ENCODE measurements at places on chromosomes 13 and 19.
A peak's percentile ranks its signal among the peaks of the same experiment; 100 is the strongest.

GRCh38 chr19:27822336-27822735 lies 1390.6 kb downstream of the UQCRFS1 start:
- no peak for DNase-seq

- no peak for DNase-seq
These were observed 90.2 kb downstream of the RAB20 start for GRCh38 chr13:110471156-110471832.

DNA sequence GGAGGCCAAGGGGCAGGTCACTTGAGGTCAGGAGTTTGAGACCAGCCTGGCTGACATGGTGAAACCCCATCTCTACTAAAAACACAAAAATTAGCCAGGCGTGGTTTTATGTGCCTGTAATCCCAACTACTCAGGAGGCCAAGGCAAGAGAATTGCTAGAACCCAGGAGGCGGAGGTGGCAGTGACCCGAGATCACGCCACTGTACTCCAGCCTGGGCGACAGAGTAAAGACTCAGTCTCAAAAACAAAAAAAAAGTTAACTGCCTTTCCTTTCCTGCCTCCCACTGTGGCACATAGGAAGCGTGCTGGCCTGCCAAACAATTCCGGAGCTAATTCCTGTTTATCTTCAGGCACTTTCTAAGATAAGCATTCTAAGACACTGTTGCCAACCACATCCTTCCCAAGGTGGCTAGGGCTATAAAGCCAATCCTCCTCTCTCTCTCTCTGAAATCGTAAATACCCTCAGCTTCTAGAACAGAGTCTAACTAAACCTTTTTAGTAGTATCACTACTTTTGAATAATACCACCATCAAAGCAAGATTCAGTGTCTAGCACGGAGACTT lies 21.6 kb downstream of the SLC25A30 start:
- DNase-seq: no peak

DNA sequence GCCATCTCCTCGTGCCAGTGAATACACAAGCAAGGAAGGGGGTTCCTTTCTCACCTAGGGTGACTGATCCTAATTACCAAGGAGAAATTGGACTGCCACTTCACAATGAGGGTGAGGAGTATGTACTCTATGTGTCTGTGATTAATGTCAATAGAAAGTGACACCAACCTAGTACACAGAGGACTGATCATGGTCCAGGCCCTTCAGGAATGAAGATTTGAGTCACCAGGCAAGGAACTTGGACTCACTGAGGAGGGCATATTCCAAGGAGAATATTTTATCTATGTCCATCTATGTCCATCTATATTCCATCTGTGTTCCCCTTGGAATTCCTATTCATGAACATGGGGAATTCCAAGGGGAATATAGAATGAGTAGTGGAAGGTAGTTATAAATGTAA lies 9.2 kb upstream of the ALOX5AP start:
- no peak for DNase-seq

DNA sequence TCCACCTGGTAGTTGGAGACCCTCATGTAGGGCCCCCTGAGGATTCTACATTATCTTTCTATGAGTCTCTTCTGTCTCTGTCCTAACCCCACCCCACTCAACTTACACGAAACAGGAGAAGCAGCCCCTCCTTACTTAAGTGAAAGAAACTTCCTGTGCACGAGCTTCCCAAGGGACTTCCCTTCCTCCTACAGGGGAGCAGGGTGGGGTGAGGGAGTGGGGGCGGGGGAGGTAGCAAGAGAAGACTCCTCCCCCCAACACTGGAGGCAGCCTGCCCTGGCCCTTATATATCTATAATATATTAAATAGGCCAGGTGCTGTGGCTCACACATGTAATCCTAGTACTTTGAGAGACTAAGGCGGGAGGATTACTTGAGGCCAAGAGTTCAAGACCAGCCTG lies 5.5 kb upstream of the PDE4C start:
- DNase-seq: no peak

DNA sequence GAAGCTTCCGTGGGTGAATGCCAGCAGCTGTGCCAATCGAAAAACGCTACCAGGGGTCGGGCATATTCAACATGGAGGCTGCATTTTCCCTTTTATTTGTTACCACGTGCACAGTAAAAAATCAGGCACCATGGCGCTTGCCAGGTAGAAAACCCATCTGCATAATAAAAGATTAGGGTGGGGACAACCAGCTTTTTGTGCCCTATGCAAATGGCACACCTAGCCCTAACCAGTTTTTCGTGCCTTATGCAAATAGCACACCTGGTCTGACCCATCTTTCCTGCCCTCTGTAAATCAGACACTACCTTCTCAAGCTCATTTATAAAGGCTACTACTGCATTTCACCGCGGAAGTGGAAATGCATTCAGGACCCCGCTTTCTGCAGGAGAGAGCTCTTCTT lies 62.1 kb upstream of the FREM2 start:
- no peak for DNase-seq

GRCh38 chr19:49331616-49332055 lies 3.6 kb upstream of the CD37 start:
- DNase-seq: no peak

GRCh38 chr19:37217480-37217774 lies 587 bp upstream of the ZNF383 start:
- DNase-seq: no peak

DNA sequence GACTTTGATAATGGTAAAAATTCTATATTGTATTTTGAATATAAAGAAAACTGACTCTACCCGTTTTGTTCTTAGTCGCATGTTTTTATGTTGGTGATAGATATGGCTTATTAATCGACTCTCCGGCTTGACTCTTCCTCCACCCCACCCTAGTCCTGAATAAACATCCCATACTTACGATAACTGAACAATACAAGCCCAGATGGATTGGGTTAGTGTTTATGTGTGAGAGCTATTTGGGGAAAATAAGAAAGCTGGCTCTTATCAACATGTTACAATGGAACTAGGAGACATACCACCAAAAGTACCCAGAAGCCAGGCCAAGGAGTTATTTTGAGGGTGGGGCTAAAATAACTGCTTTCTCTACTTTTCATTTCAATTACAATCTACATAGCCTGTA lies 796.3 kb downstream of the DIAPH3 start:
- no peak for DNase-seq

DNA sequence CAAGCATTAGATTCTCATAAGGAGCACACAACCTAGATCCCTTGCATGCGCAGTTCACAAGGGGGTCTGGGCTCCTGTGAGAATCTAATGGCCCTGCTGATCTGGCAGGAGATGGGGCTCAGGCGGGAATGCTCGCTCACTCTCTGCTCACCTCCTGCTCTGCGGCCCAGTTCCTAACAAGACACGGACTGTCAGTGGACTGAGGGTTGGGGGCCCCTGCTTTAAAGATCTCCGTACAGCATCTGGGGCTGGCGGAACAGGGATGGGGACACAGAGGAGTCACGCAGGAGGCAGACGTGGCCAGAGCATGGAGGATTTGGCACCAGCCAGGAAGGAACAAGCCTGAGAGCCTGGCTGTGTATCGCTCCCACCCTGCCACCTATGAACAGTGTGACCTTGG lies 37.3 kb upstream of the ZNF536 start:
- no peak for DNase-seq

DNA sequence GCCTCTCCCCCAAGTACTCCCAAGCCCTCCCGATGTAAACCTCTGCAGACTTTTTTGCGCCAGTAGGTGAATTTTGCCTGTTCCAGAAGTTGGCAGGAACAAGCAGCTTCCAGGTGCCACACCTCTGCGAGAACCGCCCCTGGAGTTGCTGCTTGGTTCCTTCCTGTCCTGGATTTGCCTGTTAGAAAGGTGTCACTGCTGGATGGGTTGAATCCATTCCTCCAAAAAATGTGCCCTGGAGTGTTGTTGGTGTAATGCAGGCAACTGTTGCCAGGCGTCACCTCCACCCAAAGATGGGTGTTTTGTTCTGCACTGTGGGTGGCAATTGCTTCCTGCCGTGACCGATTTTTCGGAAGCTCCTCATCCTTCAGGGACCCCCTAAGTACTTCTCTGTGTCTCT lies 5.7 kb downstream of the PGPEP1 start:
- no peak for DNase-seq

DNA sequence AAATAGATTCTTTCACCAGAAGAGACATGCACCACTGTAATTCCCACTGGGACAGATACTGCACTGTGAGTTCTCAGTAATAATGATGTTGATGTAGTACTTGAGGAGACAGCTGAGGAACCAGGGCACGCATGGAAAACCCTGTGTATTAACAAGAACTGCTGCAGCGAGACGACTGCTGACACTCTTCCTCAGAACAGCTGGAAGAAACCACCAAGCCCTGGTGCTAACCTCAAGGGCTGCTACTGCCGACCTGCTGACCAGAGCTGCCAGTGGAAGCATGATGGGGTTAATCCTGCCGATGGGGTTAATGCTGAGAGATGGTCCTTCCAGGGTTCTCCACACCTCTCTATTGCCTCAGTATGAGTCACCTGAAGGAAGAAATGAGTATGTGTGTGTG lies 45.6 kb downstream of the EDNRB start:
- DNase-seq: no peak

GRCh38 chr13:23899555-23899954 lies 2.3 kb upstream of the C1QTNF9B start:
- no peak for DNase-seq

- DNase-seq: no peak
These were observed 108.8 kb downstream of the KCTD15 start for GRCh38 chr19:33905473-33905936.

DNA sequence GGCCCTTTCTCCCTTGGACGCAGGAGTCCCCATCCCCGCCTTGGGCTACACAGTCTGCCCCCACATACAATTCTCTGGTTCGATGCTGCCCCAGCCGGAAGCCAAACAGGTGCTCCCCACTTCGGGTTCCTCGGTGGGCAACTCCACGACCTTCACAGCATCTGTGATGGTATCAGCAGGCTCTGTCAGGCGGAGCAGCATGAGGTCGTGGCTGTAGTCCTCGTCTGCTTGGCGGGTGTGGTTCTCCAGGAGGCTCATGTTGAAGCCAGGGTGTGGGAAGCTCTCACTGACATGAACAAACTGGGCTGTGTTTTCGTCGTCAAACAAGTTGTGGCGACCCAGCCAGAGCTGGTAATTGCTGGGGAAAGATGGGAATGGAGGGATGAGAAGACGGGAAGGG lies 3.5 kb downstream of the KLK1 start:
- no peak for DNase-seq

- DNase-seq: peak; percentile 72
These were observed 1.2 kb upstream of the ING1 start for GRCh38 chr13:110712081-110712848.

DNA sequence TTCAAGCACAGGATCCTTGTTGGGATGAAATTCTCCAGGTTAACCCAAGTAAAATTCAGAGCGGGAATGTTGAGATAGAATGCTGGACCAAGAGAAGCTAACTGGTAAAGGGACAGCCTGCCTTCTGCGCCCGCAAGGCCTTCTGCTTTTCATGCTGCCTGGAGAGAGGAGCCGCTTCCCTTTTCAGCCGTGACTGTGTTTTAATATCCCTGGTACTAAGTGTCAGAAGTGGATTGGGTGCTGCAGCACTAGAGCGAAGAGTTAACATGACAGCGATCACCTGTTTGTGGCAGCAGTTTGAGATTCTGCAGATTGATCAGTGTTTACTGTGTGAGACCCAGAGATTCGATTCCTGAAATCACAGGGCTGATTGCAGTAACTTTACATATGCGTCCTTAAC lies 197.4 kb upstream of the ZNF536 start:
- DNase-seq: no peak

DNA sequence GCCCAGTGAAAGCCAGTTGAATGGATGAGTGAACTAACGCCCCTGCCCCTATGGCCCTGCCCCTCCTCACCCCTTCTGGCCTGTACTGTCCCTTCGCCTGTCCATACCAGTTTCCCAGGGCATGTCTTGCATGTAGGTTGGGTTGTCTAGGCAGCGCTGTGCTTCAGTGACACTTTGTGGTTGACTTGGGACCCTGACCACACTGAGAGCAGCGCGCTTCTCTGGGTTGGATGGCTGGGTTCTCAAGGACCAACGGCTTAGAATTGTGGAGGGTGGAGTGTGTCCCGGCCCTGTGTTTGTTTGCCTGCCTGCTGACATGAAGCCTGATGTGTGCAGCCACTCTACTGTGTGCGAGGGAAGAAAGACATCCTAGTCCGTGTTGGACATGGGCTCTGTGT lies 15.8 kb downstream of the GATAD2A start:
- no peak for DNase-seq

GRCh38 chr19:40705362-40705651 lies 11.4 kb downstream of the COQ8B start:
- DNase-seq: no peak

DNA sequence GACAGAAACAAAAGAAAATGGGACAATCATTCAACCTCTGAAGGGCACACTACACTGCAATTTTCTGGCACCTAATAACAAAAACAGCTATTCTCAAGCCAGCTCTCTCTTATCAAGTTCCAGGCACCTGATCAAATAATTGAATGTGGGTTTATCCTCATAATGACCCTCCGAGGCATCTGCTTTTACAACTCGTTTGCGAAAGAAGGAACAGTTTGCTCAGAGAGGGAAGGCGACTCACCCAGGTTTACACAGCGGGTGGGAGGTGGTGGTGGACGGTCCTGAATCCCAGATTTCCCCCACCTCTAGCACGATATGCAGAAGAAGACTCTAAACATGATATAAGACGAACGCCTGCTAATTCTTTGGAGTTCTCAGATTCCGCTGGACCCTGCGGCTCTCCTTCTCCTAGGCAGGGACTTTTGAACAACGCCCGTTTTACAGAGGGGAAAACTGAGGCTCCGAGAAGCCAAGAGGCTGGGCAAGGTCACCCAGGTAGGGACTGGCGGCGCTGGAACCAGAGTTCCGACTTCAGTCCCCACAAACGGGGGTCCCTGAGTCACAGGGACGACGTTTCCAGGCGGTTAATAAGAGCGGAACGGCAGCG lies 641 bp downstream of the SGTA start:
- no peak for DNase-seq

DNA sequence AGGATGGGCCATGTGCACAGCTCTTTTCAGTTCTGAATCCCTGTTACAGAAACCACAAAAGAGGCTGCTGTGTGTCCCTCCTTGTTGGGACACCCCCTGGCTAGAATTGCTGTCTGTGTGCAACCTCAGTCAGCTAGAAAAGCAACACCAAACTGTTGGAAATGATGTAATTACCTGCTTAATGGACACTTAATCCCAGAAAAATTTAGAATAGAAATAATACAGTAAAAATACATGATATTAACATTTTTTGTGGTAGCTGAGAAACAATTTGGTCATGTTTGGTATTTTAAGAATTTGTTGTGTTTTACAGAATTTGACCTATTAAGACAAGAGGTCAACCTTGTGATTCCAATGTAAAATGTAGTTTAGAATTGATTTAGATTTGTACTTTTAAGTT lies 46.8 kb downstream of the FAM124A start:
- no peak for DNase-seq
